NCI-H748 treated with DMSO at 0.1 percent for 48 hours (cell line): ENCODE measurements at places on chromosomes 7 and 10.

DNA sequence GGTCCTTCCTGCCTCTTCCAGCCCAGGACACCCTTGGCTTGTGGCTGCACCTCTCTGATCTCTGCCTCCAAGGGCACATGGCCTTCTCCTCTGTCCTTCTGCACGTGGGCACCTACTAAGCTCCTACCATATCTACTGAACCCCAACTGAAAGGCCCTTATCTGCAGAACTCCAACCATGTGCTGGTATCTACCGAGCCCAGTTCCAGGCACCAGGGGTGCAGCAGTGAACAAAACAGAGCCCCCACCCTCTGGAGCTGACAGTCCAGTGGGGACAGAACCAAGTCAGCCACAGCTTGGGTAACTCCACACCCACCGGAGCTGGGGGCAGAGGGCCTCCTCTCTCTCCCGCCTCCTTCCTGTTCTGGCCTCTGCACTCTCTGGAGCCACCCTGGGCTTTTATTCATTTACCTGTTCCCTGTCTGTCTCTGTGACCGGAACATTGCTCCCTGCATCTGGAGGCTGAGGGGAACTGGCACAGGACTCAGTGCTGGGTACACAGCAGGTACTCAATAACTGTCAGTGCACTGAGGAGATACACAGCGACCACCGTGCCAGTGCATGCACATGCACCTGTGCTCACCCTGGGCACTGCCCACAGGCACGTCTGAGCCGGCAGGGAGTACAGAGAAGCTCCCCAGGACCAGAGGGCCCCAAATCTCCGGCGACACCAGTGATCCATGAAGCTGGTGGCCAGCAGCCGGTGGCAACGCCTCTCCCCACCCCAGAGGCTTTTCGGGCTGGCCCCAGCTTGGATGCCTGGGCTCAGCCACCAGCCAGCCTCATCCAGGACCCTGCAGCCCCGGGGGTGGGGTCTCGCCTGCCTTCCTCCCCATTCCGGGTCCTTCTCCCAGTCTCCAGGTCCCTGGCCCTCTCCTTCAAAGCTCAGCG is 2.0 kb downstream of the MICALL2 start:
- DNase-seq = no peak

- DNase-seq = no peak
Observed at GRCh38 chr7:3037259-3037658, 6.4 kb downstream of the CARD11 start.

GRCh38 chr10:101385866-101386658 is 32.1 kb downstream of the BTRC start:
- no peak for DNase-seq

DNA sequence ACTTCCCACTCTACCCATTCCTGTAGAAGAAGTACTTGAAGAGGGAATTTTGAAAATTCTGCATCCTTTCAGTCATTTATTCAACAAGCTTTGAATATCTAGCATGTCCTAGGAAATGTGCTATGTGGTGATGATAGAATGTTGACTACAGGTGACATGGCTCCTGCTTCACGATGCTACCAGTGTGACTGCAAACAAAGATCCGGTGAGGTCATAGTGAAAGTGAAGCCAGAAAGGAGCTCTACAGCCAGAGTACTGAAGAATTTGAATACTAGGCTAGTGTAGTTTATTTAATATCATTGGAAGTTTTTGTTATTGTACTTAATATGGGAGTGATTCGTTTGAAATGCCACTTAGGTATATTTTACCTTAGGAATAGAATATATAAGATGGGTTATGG is 348.1 kb downstream of the TFEC start:
- no peak for DNase-seq

GRCh38 chr10:75407713-75408508 is 6.3 kb upstream of the ZNF503 start:
- no peak for DNase-seq

GRCh38 chr10:49367600-49367999 is 28.3 kb downstream of the DRGX start:
- no peak for DNase-seq

DNA sequence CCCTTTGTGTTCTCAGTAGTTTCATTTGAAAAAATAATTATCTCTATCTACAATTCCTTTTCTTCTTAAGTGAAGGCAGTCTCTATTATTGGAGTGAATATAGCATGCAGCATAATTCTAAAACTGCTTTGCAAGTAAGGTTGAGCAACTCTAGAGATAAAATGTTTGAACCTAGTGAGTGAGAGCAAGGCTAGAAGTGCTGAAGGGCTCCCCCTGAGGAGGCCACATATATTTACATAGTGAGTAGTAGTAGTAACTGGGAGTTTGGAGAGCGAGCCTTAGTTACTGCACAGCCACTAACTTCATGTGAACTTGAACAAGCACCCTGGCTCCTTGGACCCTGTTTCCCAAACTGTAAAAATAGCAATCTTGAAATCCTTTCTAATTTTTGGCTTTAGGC is 141.5 kb upstream of the DKK1 start:
- no peak for DNase-seq

- no peak for DNase-seq
Observed at GRCh38 chr7:131624536-131624935, 68.1 kb upstream of the PODXL start.

GRCh38 chr7:803243-803635 is 29.0 kb upstream of the SUN1 start:
- no peak for DNase-seq

- no peak for DNase-seq
Observed at GRCh38 chr10:74623786-74624185, 202.6 kb upstream of the KAT6B start.

GRCh38 chr7:37201876-37202198 is 246.8 kb downstream of the ELMO1 start:
- no peak for DNase-seq

DNA sequence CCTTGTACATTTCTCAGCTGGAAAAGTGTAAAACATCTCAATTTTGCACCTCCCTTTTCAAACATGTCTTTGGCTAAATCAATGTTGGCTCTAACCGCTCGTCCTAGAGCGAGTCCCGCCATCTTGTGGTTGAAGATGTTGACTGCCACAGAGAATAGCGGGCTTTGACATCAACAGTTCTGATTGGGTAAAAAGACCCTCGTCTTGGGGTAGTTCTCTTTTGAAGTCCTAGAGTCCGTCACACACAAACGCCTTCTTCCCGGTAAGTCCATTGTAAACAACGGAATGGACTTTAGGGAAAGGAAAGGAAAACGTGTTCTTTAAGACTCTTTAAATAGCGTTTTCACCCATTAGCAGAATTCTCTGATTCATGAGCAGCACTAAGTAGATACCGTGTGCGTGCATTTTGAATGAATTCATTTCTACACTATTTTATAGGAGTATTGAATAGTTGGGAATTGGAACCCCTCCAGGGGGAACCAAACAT is 452 bp upstream of the RPP30 start:
- DNase-seq = peak; percentile 33

GRCh38 chr7:34044734-34045353 is 139.5 kb downstream of the BMPER start:
- no peak for DNase-seq

DNA sequence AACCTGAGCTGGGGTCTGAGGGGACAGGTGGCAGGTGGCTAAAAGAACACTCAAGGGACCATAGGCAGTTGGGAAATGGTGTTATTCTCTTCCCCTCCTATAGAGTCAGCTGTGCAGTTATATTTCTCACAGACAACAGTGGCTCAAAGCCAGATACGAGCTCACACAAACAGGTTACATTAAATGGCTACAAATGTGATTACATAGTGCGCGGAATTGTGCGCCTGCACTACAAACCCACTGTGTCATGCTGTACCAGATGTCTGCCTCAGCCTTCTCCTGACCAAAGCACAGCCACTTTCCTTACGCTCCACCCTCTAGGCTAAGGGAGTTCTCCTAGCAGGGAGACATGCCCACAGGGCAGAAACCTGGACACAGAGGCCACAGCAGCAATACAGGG is 387.2 kb downstream of the CNTNAP2 start:
- DNase-seq = no peak

DNA sequence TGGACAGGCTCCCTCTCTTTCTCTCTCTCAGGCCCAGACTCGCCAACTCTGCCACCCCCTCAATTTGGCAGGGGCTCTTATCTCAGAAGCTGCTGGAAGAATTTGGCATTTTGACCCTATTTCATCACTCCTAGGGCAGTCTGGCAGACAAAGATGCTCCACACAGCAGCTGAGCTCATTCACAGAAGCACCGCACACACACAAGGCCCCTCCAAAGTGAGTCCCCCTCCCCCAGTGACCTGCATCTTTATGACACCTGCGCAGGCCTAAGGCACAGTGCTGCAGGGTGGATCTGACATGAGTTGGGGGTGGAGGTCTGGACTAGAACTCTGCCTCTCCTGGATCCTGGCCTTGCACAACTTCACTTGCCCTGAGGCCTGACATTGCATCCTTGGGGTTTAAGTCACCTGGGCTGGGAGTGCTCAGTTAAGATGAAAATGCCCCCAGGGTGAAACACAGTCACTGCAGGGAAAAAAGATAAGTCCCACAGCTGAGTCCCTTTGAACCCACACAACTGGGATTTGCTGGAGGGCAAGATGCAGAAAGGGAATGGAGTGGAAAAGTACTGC is 41.1 kb upstream of the DUSP5 start:
- DNase-seq = no peak

DNA sequence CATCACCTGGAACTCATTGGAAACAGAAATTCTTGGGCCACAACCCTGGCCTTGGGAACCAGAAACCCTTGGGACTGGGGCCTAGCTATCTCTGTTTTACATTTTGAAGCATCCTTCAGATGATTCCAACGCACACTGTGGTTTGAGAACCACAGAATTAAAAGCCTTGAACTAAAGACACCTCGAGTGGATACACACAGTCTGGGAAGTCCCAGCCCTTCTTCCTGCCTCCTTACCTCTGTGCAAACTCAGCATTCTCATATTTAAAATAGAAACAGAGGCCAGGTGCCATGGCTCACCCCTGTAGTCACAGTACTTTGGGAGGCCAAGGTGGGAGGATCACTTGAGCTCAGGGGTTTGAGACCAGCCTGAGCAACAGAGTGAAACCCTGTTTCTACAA is 12.9 kb downstream of the NPFFR1 start:
- no peak for DNase-seq

DNA sequence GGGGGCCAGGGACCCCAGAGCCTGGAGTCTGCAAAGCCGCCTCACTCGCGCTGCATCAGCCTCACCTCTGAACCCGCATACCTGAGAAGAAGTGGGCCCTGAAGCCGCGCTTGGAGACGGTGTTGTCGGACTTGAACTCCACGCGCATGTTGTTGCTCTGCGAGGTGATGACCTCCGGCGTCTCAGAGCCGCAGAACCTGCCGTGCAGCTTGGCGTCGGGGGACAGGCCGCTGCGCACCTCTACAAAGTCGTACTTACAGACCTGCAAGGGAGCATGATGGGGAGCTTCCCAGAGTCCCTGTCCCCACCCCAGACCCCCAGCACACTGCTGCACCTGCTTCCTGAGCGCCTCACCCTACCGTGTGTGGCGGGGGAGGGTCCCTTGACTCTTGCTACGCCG is 25.7 kb upstream of the OPALIN start:
- DNase-seq = no peak

GRCh38 chr7:153858355-153858754 is 193.8 kb upstream of the DPP6 start:
- no peak for DNase-seq
